CD4-positive, alpha-beta T cell (primary cell): ENCODE measurements at places on chromosomes 16 and 17. TPM values are rescaled to one million over a fixed set of nuclear protein-coding genes. Genes with fewer than 3 reads are reported as not detected.

The PHOSPHO1 gene
- total RNA-seq: not detected

The TEX14 gene
- total RNA-seq: 0.47 TPM

The SCARF1 gene
- total RNA-seq: 0.41 TPM

GRCh38 chr16:68767581-68767980 lies 30.5 kb downstream of the CDH1 start:
- DNase-seq: no peak
- no peak overlapping the region for H3K27ac ChIP-seq
- H3K27me3 ChIP-seq: no peaks in the 10 kb centered on the region
- no peaks in the 10 kb centered on the region for H3K4me1 ChIP-seq

DNA sequence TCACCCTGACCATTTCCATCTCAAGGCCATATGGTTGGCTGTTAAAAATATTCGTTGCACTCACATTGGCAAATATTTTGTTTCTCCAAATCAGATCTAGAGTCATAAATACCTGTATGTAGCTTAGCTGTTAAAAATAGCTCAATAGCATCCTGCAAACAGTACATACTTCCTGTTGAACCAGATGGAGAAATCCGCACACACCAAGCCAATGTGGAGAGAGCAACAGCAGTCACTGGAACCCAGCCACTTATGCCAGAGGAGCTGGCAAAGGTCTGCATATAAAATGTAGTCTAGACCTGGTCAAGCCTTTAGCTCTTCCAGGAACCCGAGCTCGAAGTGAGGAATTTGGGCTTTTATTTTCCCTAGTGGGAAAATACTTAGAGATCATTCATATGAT lies 146.4 kb upstream of the KCNJ16 start:
- H3K27me3 ChIP-seq: no peaks in the 10 kb centered on the region
- no peaks in the 10 kb centered on the region for H3K36me3 ChIP-seq
- no peak for DNase-seq
- no peaks in the 10 kb centered on the region for H3K4me1 ChIP-seq

DNA sequence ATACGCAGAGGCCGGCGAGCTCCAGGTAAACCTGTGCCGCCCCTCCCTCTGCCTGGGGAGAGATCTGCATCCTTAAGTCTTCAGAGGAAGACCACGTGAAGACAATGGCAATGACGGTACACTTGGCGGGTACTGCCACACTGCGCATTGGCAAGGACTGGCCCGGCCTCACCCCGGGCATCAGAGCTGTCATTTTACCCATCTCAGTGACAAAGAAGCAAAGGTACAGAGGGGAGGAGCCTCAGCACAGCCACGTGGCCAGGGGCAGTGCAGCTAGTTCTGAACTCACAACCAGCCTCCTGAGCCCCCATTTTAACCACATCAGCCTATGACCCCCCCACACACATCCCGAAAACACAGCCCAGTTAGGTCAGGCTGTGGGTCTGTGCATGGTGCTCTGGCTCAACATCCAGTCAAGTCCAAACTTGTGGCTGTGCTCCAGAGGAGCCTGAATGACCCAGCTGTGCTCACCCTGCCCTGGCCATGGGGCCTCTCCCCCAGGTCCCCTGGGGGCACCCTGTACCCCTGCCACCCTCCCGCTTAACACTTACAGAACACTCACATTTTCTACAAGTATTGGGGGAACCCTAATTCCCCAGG lies 80.6 kb downstream of the C16orf95 start:
- H3K27ac ChIP-seq: no peak overlapping the region
- H3K27me3 ChIP-seq: peaks cover 5% of the 10 kb centered on the region
- H3K4me3 ChIP-seq: no peak overlapping the region
- DNase-seq: no peak

DNA sequence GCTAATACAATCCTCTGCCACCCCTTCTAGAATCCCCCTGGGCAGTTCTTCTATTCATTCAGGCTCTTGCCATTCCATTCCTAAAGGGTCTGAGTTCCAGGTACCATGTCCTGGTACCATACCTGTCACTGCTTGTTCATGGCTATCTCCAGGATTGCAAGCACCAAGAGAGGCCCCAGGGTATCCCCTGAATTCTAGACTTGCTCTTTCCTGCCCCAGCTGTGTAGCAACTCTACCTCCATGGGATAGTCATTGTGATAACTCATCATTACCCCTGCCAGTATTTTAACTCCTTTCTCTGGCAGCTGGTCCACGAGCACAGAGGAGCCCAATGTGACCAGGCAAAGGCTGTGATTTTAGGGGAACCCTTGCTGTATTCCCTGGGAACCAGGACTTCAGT lies 143.7 kb upstream of the CDH5 start:
- no peak for DNase-seq
- no peaks in the 10 kb centered on the region for H3K36me3 ChIP-seq
- H3K4me1 ChIP-seq: no peaks in the 10 kb centered on the region

- DNase-seq: peak; percentile 89
- H3K36me3 ChIP-seq: no peaks in the 10 kb centered on the region
- no peaks in the 10 kb centered on the region for H3K27me3 ChIP-seq
- H3K4me1 ChIP-seq: peaks cover 23% of the 10 kb centered on the region
- peak overlapping the region; percentile 42 for H3K4me3 ChIP-seq
- no peak overlapping the region for H3K27ac ChIP-seq
Observed at GRCh38 chr17:41548844-41549595, 20.9 kb upstream of the KRT19 start.

DNA sequence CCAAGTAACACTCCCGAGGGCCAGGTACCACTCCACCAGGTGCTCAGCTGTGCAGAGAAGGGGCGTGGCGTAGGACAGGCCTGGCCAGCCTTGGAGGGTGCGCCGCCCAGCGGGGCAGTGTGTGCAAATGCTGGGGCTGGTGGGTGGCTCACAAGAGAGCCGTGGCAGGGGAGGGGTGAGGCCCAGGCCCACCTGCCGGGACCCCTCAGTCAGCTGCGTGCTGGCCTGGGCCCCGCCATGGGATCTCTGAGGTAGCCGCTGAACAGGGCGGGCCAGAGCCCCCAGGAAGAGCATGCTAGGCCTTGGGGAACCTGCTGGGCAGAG lies 8.8 kb downstream of the TPSG1 start:
- no peaks in the 10 kb centered on the region for H3K36me3 ChIP-seq
- H3K4me3 ChIP-seq: no peak overlapping the region
- H3K4me1 ChIP-seq: no peaks in the 10 kb centered on the region

DNA sequence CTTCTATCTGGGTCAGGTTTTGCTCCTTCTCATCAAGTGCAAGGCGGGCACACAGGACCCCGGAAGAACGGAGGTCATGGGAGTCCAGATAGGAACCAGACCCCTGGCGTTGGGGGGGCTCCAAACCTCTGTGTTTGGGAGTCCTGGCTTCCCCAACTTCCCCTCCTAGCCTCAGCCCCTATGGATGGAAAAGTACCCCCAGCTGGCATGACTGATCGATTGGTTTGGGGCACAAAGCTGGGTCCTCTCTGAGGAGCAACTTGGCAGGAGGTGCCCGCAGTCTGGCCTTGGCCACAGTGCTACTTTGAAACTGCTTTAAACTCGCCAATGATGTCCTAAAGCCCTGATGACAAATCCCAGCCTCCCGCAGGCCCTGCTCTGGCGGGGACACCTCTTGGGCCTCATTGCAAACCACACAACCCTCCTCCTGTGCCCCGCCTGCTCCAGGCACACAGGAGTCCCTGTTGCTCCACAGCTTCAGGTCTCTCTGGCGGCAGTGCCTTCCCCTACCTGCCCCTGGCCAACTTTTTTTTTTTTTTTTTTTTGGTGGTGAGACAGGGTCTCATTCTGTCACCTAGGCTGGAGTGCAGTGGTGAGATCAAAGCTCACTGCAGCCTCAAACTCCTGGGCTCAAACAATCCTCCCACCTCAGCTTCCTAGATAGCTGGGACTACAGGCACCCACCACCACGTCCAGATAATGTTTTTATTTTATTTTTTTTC lies 38.0 kb upstream of the SNN start:
- H3K27me3 ChIP-seq: no peaks in the 10 kb centered on the region
- H3K27ac ChIP-seq: no peak overlapping the region
- no peaks in the 10 kb centered on the region for H3K36me3 ChIP-seq
- no peak overlapping the region for H3K4me3 ChIP-seq

- H3K4me1 ChIP-seq: peaks cover 97% of the 10 kb centered on the region
- peak; percentile 66 for DNase-seq
- no peaks in the 10 kb centered on the region for H3K36me3 ChIP-seq
- H3K27me3 ChIP-seq: no peaks in the 10 kb centered on the region
Observed at GRCh38 chr17:40607641-40608040, 40.0 kb downstream of the SMARCE1 start.

DNA sequence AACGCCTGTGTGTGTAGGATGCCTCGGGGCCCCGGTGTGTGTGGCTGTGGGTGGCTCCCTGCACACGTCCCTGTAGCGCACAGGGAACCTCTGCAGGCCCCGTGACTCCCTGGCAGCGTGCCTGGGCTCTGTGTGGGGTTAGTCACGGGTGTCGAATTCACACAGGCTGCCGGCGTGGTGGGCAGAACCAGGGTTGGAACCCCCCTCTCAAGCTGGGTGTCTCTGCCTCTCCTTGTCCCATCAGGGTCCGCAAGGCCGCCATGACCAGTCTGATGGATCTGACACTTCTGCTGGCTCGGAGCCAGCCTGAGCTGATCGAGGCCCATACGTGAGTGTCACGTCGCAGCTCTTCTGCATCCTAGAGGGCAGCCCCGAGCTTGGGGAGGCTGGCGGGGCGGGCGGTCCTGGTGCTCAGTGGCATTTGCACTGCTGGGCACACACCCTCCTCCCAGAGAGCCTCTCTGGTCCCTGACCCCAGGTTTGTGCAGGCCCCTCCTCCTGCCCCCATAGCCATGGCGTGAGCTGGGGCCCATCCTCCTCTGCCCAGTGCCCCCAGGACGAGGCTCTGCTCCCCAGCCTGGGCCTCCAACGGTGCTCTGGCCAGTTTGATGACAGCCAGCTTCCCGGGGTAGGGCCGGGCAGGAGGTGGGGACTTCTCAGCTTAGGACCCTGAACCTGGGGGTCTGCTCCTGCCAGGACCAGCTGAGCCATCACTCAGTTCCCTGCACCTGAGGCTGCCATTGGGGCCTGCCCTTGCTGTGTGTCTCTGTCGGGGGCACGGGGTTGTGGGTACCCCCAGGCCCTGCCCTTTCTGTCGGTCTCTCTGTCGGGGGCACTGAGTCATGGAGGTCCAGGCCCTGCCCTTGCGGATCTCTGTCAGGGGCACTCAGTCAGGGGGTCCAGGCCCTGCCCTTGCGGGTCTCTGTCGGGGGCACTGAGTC lies 88.1 kb upstream of the ZNF750 start:
- H3K4me3 ChIP-seq: no peak overlapping the region
- H3K36me3 ChIP-seq: peaks cover 95% of the 10 kb centered on the region
- no peaks in the 10 kb centered on the region for H3K4me1 ChIP-seq

DNA sequence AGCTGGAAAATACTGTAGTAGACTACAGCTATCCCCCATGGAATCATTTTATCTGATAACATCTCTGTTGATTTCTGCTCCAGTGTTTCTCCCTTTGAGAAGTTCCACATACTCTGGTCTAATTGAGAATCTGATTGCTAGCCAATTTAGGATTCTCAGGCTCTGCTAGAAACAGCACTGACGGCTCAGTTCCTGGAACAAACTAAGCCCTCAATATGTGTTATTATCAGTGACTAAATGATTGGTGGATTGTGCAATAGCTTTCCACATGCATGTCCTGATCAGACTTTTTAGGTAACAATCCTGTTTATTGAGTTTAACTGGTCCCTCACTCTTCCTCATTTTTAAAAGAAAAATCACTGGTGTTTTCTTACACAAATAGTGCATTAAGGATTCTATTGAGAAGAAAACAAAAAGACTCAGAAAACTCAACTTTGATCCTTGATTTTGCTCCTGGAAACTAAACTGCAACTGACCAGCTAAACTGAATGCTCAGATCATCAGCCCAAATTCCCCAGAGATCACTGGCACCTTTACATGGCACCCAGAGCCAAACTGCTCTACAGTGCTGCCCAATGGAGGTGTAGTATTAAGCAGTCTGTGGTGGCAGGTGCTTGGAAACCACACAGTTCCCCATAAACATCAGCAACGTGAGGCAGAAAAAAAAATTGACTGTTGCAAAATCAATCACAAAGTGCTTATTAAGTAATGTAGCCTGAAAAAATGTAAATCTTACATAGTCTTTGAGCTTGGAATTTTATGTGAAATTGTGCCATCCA lies 423.7 kb downstream of the TOX3 start:
- H3K27me3 ChIP-seq: no peaks in the 10 kb centered on the region
- no peak for DNase-seq

- H3K36me3 ChIP-seq: no peaks in the 10 kb centered on the region
- no peaks in the 10 kb centered on the region for H3K4me1 ChIP-seq
- no peak overlapping the region for H3K4me3 ChIP-seq
- DNase-seq: no peak
Observed at GRCh38 chr17:83148317-83149028, 69.1 kb downstream of the METRNL start.

DNA sequence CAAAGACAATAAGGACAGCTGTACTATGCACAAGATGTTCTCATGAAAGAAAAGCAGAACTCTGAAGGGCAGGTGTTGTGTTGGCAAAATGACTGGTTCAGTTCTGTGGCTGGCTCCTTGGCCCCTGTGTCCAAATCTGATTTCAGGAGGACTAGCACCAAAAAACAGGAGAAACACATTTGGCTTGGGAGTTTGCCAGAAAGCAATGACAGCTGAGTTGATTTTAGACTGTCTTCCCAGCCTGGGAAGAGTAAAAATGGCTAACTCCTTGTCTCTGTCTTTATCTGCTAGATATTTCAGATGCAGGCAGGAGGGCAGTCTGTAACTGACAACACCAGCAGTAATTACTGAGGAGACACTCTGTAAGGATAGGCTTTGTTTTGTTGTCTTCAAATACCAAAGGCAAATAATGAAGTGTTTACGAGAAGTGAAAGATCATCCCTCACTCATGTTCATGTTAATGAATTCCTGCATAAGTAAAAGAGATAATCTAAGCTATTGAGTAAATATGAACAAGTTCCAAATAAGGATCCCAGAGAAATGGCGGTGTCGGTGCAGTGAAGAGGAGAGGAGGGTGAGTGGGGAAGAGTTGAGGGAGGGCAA lies 989.0 kb downstream of the CDH11 start:
- DNase-seq: no peak
- H3K4me3 ChIP-seq: no peak overlapping the region
- no peaks in the 10 kb centered on the region for H3K4me1 ChIP-seq
